ENCODE measurements at places on chromosomes 3 and 15.

- ATAC-seq = no peak
These were observed 23.4 kb downstream of the SNAPC5 start for GRCh38 chr15:66474135-66474534.

DNA sequence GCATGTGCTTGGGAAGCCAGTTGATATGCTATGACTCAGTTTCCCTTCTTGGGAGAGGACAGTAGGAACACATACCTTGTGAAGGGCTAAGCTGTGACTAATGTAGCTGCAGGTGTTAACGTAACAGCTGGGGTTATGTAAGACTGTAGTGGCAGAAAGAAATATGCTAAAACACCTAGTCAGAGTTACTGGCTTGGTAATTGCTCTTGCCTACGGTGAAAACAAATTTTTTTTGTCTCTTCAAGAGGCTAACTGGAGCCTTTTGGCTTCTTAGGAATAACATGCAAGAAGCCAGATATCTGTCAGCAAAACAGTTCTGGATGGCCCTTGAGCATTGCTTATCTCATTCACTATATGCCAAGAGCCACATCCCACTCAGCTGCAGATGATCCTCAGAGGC lies 1.4 kb downstream of the MAPKBP1 start:
- ATAC-seq = no peak

DNA sequence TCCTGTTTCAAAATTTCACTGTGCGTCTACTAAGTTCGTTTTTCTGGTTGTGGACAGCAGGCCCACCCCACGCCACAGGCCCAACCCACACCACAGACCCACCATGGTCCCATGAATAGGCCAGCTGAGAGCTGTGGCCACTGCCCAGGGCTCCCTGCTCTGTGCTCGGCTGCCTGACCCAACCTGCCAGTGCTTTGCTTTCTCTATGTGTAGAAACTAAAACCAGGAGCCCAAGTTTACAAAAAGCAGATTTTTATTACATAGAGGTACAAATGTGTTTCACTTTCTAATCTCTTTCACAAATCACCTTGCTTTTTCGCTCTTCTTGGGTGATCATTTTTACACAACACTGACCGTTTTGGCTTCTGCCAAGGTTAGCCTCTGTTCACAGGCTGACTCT lies 69.1 kb downstream of the HERC2 start:
- no peak for ATAC-seq

DNA sequence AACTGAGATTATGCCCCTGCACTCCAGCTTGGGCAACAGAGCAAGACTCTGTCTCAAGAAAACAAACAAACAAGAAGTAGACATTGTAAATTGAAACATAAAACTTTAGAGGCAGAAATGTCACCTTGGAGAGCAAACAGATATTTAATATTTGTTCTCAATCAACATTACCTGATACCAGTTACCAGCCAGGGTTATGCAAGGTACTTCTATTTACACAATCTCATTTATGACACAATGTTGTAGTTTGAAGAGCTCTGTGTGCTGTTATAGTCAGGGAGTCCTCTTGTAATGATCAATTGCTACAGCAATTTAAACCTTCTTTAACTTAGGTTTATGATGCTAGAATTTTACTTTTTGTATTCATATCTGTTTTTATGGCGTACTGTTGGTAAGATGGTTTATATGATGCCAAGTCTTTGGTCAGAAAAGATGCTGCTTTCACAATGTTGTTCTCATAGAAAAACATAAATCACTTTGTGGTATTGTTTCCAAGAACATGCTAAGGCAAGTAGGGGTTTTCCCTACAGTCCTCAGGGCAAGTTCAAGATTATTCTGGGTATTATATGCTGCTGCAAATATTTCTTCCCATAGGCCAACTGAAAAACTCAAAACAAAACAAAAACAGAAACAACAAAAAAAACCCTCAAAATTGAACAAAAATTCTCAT lies 173.5 kb downstream of the TNIK start:
- peak; percentile 81 for ATAC-seq

DNA sequence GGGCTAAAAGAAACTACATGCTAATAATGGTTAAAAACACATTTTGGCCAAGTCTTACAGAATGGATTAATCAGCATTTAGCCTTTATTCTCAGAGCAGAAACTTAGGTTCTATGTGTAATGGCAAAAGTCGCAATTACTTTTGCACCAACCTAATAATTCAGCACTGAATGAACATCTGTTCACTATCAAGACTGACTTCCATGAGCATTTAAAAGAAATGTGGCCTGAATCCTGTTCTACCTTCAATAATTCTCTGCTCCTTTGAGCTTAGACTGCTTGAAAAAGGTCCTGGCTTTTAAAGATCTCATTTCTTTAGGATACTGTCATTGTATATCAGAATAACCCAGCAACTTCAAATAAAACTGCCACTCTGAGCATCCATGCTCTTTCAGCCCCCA lies 145.9 kb downstream of the PDZRN3 start:
- no peak for ATAC-seq

DNA sequence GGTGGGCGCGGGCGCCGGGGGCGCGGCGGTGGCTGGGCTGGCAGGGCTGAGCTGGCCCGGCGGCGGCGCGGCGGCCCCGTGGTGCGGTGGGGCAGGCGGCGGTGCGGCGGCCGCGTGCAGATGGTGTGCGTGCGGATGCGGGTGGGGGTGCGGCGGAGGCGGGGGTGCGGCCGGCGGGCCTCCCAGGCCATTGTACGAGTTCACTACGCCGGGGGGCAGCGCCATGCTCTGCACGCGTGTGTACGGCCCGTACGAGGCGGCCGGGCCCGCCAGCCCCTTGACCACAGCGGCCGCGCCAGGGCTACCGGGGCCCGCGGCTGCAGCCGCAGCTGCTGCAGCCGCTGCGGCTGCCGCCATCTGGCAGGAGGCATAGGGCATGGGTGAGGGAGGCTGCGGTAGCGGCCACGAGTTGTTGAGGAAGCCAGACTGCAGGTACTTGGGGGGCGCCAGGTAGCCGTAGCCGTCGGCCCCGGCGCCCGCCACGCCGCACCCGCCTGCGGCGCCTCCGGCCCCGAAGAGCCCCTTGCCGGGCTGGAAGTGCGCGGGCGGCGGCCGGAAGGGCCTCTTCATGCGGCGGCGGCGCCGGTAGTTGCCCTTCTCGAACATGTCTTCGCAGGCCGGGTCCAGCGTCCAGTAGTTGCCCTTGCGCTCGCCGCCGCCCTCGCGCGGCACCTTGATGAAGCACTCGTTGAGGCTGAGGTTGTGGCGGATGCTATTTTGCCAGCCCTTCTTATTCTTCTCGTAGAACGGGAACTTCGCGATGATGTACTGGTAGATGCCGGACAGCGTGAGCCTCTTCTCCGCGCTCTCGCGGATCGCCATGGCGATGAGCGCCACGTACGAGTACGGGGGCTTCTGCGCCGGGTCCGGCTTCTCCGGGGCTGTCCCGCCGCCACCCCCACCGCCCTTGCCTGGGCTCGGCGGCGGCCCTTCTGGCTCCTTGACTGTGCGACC lies 951 bp downstream of the FOXL2 start:
- peak; percentile 4 for ATAC-seq

DNA sequence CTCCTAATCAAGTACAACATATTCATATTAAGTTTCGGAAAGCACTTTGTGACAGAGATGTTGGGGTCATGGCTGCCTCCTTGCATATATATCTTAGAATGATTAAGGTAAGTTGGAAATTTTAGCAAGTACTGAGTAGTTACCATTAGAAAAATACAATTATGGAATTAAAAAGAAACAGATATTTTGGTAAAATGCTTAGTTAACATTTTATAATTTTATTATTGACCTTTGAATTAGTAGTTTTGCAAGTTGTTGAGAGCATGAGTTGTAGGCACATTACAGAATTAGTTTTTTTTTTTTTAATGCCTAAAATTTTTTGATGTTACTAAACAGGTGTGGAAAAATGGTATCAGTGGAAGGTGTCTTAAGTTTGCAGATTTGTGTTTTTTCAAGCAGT lies 20.6 kb downstream of the AP4E1 start:
- ATAC-seq = no peak

GRCh38 chr3:189119950-189120349 lies 51.8 kb upstream of the TPRG1 start:
- ATAC-seq = no peak

DNA sequence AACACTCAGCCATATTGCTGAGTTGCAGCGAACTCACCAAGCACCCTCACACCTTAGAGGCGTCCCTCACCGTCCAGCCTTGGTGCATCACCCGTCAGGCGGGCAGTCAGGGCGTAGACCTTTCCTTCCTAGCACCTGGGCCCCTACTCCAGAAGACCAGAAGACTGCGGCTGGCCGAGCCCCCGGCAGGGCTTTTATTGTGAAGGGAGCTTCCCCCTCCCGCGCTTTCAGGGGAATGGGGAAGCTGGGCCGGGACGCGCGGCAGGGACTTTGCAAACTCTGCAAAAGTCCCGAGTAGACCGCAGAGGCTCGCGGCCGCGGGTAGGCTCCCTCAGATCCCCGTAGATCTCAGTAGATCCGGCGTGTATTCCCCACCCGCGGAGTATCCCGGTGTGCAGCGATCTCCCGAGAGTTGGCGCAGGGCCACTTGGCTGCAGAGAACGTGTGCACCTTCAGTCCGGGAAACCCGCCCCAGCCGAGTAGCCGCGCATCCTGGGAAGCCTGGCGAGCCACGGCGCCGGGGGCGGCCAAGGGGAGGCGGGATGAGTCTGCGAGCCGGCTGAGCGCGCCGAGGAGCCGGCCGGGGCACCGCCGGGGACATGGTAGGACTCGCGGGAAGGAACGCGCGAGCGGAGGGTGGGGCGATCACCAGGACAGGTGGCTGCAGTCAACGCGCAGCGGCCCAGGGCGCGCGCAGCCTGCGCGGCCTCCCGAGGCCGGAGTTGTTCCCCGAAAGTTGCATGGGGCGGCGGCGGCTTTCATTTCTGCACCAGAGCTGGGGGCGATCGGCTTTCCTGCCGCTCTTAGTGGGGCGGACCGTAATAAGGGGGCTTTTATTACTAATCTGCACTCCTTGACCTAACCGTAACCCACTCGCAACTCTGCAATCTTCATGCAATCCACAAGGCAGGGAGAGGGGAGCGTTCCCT lies at the start of gene GASK1A:
Gene GASK1A (plus strand): TSS at position 268 of the 929 bp plus-strand sequence. CDS start 332 bp downstream, at position 600.
- peak; percentile 34 for ATAC-seq

DNA sequence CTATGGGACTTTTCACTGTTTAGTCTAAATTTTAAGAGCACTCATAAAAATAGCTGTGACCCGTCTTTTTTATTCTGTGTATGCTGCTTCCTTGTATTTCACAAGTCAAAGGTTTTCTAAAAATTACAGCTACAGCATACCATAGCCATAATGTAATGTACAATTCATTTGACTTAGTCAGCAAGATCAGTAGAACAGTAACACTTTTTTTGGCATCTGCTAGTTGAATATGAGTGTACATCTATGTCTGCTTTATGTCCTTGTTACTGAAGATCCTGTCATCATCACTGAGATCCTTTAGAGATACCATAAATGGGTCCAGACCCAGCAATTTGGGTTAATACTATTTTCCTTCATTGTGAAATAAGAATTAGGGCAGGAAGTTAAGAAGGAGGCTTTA lies 42.2 kb downstream of the CMSS1 start:
- no peak for ATAC-seq

DNA sequence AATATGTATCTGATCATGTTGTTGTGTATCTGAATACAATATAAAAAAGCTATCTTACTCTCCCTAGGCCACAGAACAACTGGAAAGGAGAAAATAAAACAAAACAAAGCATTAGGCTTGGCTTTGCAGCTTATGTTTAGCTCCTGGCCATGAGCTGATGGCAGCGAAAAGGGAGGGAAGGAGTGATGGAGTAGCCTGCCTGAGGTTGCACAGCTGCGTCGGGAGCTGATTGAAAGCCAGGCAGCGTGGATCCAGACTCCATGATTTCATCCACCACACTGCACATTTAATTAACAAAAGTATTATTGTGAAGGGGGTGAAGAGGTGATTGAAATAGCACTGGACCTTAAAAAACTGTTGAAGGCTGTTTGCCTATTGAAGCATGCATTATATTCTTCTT lies 212.2 kb downstream of the GABRG3 start:
- ATAC-seq = no peak

DNA sequence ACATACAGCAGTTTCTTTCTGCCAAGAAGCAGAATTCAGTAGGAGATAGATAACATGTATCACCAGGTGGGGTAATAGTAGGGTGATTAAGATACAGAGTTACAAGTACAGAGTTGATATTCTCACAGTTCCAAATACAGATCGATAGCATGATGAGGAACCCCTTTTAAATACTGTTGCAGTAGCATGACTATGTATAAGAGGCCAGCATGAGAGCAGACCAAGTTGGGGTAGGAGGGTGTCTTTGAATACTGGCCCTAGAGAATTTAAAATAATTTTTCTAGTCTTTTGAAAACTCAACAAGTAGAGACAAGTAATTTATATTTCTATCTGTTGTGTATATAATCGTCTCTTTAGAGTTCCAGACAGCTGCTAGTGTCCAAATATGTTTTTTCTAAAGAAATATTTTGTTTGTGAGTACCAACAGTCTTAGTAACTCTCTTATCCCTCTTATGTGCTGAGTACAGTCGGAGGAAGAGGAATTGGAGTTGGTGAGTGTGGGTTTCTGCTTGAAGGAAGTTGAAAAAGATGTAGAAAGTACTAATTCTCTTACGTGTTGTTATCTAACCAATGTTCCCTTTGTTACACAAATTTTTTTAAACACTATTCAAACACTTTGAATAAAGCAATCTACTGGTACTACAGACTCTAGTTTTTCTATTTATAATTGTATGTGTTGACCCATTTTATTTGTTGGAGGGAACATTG lies 30.2 kb downstream of the LYSMD4 start:
- ATAC-seq = no peak

GRCh38 chr15:101372149-101372577 lies 77.1 kb upstream of the SNRPA1 start:
- ATAC-seq = no peak

GRCh38 chr3:127637546-127637945 lies 8.6 kb downstream of the PODXL2 start:
- ATAC-seq = peak; percentile 89

DNA sequence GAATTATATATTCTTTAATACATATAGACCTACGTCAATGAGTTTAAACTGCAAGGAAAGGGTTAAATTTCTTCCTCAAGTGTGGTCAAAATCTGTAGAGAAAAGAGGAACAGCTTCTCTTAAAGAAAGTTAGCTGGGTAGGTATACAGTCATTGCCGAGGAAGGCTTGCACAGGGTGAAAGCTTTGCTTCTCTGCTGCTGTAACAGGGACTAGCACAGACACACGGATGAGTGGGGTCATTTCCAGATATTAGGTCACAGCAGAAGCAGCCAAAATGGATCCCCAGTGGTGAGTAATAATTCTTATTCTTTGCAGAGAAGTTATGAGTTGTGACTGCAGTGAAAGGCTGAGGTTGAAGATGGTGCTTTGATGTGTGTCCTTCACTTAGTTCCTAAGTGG lies at the start of gene CD86:
Gene CD86 (plus strand): TSS at position 148 of the 400 bp plus-strand sequence. CDS start 128 bp downstream, at position 276.
- peak; percentile 23 for ATAC-seq

- ATAC-seq = no peak
These were observed 32.8 kb downstream of the MUC20 start for GRCh38 chr3:195753581-195753980.

Measured in activated T-helper 17 cell treated with anti-CD3 and anti-CD28 coated beads, Interleukin-2, amount 50 U/mL, for 72 hours (primary cell).